ENCODE measurements at places on chromosomes 6 and 20. TPM values are rescaled to one million over a fixed set of nuclear protein-coding genes. Genes with fewer than 3 reads are reported as not detected.

The CLVS2 gene
- total RNA-seq: not detected

The USP49 gene
- total RNA-seq: 7.0 TPM

The OPRL1 gene
- 1.6 TPM for total RNA-seq

The GABBR1 gene
- total RNA-seq: 50.5 TPM

The BNIP5 gene
- total RNA-seq: not detected

The RAB32 gene
- total RNA-seq: not detected

The MYMX gene
- not detected for total RNA-seq

The HSPA12B gene
- total RNA-seq: not detected

The GTSF1L gene
- not detected for total RNA-seq

The PLEKHG1 gene
- 2.8 TPM for total RNA-seq

The AGPAT4 gene
- 8.8 TPM for total RNA-seq

The PPP1R3G gene
- 0.04 TPM for total RNA-seq

The GLP1R gene
- not detected for total RNA-seq

The RIMS1 gene
- total RNA-seq: not detected

The BMP2 gene
- not detected for total RNA-seq

The HRH3 gene
- not detected for total RNA-seq

The SPEF1 gene
- total RNA-seq: 0.21 TPM

The BPI gene
- total RNA-seq: not detected

The HEY2 gene
- total RNA-seq: not detected

The MAFB gene
- not detected for total RNA-seq

The RAET1L gene
- total RNA-seq: not detected

The MED20 gene
- 22.7 TPM for total RNA-seq

The TSBP1 gene
- total RNA-seq: not detected

The PXMP4 gene
- total RNA-seq: 19.1 TPM

The GRM1 gene
- total RNA-seq: not detected

The EDN3 gene
- total RNA-seq: 0.10 TPM

The C4A gene
- total RNA-seq: 4.2 TPM

The ENPP5 gene
- total RNA-seq: 0.23 TPM

The CD93 gene
- 1.7 TPM for total RNA-seq

The RAE1 gene
- total RNA-seq: 37.9 TPM
